Prostate gland (tissue), 2 donors: ENCODE measurements at places on chromosomes 16 and 17. TPM values are rescaled to one million over a fixed set of nuclear protein-coding genes. Genes with fewer than 3 reads are reported as not detected.

DNA sequence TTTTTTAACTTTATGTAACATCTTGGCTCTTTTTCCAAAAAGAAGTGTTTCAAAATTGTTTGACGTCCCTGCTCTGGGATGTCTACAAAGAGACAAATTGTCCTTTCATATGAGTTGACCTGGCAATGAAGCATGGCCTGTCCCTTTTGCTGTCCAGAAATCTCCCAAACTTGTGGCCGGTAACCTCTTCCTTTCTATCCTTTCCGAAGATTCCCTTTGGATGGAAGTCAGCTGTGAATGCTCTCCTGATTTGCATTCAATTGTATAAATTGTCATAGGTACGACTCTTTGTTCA, 40.9 kb upstream of the FAM20A start:
- H3K4me3 ChIP-seq, result no peak overlapping the region
- H3K4me1 ChIP-seq, result no peaks in the 10 kb centered on the region
- H3K27ac ChIP-seq, result no peak overlapping the region
- H3K27me3 ChIP-seq, result peaks cover 3% of the 10 kb centered on the region
- no peak for DNase-seq

PRCD gene
- total RNA-seq, result 0.85 TPM

GRCh38 chr16:30805370-30806169, 18.6 kb upstream of the ZNF629 start:
- peaks cover 7% of the 10 kb centered on the region for H3K4me1 ChIP-seq
- H3K27me3 ChIP-seq, result no peaks in the 10 kb centered on the region
- peak; percentile 83 for DNase-seq
- peak overlapping the region; percentile 87 for H3K27ac ChIP-seq
- H3K36me3 ChIP-seq, result no peaks in the 10 kb centered on the region

GRCh38 chr16:2204416-2205103, 694 bp upstream of the MLST8 start:
- no peaks in the 10 kb centered on the region for H3K27me3 ChIP-seq
- no peak for DNase-seq
- H3K36me3 ChIP-seq, result no peaks in the 10 kb centered on the region
- peak overlapping the region; percentile 83 for H3K4me3 ChIP-seq

HS3ST4 gene
- 1.0 TPM for total RNA-seq

DNA sequence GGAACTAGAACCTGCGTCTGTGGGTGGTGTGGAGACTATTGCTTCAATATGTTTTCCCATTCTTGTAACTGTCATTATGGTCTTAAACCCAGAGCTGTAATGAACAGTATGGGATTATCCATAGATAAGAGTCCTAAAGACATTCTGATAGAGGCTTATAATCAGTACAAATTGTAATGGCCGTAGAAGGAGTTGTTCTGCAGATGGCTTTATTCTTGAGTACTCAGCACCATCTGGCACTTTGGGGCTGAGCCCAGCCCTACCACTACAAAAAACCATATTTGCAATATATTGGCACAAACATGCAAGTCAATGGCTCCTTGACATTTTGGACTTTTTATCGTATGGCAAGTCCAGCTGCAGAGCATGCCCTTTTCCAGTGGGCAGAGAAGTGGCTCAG, 150.0 kb downstream of the HS3ST4 start:
- no peaks in the 10 kb centered on the region for H3K4me1 ChIP-seq
- no peak overlapping the region for H3K4me3 ChIP-seq
- H3K36me3 ChIP-seq, result no peaks in the 10 kb centered on the region
- no peak for DNase-seq

DNA sequence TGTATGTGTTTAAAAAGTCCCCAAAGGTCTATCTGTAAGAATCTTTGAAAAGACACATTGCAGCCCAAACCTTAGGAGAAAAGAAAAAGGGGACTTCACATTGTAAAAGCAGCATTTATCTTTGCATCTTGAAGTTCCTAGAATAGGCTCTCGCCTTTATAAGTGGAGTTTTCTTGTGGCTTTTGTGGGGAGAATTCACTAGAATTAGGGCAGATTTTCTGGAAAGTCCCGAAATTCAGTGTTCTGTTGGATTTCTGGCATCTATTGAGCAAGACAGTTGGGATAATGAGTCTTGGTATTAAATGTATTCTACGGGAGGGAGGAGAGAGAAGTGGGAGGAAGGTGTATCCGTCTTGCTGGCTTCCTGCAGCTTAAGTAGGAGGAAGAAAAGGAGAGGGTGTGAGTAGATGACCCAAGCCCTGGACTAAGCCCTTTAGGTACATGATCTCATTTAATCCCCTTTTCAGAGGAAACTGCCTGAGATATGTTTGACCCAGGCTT, 62.6 kb downstream of the PRKCA start:
- no peak overlapping the region for H3K4me3 ChIP-seq
- H3K36me3 ChIP-seq, result no peaks in the 10 kb centered on the region
- no peaks in the 10 kb centered on the region for H3K27me3 ChIP-seq
- no peaks in the 10 kb centered on the region for H3K4me1 ChIP-seq
- no peak for DNase-seq

RAB34 gene
- 165 TPM for total RNA-seq

GRCh38 chr17:16304830-16305229, 48.4 kb downstream of the CENPV start:
- H3K4me3 ChIP-seq, result no peak overlapping the region
- no peaks in the 10 kb centered on the region for H3K27me3 ChIP-seq
- DNase-seq, result no peak
- no peaks in the 10 kb centered on the region for H3K36me3 ChIP-seq
- H3K27ac ChIP-seq, result no peak overlapping the region
- H3K4me1 ChIP-seq, result no peaks in the 10 kb centered on the region

DNA sequence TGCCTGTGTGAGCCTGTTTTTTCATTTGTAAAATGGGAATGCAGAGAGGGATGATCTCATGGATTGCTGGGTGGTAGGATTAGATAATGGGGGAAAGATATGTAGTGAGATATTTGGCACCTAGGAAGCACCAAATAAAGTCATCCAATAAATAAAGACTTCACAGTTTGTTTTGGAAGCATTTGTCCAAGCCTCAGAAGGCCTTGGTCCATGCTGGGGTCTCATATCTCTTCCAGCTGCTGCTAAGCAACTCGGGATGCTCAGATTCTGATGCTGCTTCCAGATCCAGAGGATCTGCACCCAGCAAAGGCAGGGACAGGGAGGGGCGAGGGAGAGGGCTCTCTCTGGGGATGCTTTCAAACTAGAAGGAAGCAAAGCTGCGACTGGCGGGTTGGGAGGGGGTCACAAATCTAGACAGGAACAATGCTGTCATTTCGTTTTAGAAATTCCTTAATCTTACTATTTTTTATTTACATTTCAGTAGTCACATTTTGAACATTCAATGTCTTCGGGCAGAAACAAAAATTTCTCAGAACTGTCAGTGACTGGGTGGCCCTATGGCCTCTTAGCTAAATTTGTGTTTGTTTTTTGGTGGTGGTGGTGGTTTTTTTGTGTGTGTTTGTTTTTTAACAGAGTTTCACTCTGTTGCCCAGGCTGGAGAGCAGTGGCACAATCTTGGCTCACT, 114.9 kb upstream of the CDH5 start:
- H3K36me3 ChIP-seq, result no peaks in the 10 kb centered on the region
- H3K4me1 ChIP-seq, result no peaks in the 10 kb centered on the region
- H3K4me3 ChIP-seq, result no peak overlapping the region
- no peak for DNase-seq

GRCh38 chr16:9357829-9358228, 266.4 kb downstream of the HAPSTR1 start:
- H3K4me3 ChIP-seq, result no peak overlapping the region
- H3K27ac ChIP-seq, result no peak overlapping the region
- no peaks in the 10 kb centered on the region for H3K36me3 ChIP-seq
- no peaks in the 10 kb centered on the region for H3K4me1 ChIP-seq
- no peaks in the 10 kb centered on the region for H3K27me3 ChIP-seq

GRCh38 chr16:8675183-8676159, 1.1 kb downstream of the ABAT start:
- H3K36me3 ChIP-seq, result no peaks in the 10 kb centered on the region
- peak overlapping the region; percentile 73 for H3K4me3 ChIP-seq
- no peaks in the 10 kb centered on the region for H3K27me3 ChIP-seq
- no peak for DNase-seq
- H3K4me1 ChIP-seq, result no peaks in the 10 kb centered on the region

GAST gene
- total RNA-seq, result not detected

GRCh38 chr17:67281053-67281452, 36.1 kb upstream of the HELZ start:
- no peaks in the 10 kb centered on the region for H3K27me3 ChIP-seq
- H3K27ac ChIP-seq, result no peak overlapping the region
- no peak for DNase-seq

- peaks cover 8% of the 10 kb centered on the region for H3K4me1 ChIP-seq
- no peaks in the 10 kb centered on the region for H3K27me3 ChIP-seq
- H3K4me3 ChIP-seq, result no peak overlapping the region
- peaks cover 11% of the 10 kb centered on the region for H3K36me3 ChIP-seq
These were observed 5.9 kb downstream of the TELO2 start for GRCh38 chr16:1498899-1499676.

DNA sequence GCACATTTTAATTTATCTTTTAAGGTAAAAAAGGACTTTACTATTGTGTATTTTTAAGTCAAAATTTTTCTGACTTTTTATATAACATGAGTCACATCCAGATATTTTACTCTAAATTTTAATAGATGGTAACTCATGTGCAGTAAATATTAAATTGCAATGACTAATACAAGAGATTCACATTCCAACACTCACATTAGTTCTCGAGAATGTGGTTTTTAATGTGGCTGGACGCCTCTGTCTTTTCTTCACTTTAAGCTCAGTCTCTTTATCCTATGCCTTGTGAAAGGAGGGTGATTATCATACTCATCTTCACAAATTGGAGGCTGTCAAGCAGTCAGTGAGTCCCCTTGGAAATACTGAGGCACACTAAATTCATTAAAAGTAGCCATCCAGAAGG, 315.6 kb downstream of the HS3ST3B1 start:
- H3K27ac ChIP-seq, result no peak overlapping the region
- DNase-seq, result no peak
- H3K27me3 ChIP-seq, result no peaks in the 10 kb centered on the region
- no peak overlapping the region for H3K4me3 ChIP-seq
- H3K4me1 ChIP-seq, result no peaks in the 10 kb centered on the region
- H3K36me3 ChIP-seq, result no peaks in the 10 kb centered on the region

DNA sequence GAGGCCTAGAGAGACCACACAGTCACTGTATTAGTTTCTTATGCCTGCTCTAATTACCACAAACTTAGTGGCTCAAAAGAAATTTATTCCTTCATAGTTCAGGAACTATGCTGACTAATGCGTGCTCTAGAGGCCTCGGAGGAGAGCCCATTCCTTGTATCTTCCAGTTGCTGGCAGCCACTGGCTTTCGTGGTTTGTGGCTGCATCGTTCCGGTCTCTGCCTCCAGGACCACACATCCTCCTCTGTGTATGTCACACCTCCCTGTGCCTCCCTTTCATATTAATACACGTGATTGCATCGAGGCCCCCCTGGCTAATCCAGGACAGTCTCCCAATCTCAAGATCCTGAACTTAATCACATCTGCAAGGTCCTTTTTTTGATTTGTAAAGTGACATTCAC, 16.9 kb upstream of the MYLK3 start:
- no peak overlapping the region for H3K4me3 ChIP-seq
- no peak overlapping the region for H3K27ac ChIP-seq
- H3K4me1 ChIP-seq, result no peaks in the 10 kb centered on the region
- H3K27me3 ChIP-seq, result no peaks in the 10 kb centered on the region

SERPINF2 gene
- 56.1 TPM for total RNA-seq

DNA sequence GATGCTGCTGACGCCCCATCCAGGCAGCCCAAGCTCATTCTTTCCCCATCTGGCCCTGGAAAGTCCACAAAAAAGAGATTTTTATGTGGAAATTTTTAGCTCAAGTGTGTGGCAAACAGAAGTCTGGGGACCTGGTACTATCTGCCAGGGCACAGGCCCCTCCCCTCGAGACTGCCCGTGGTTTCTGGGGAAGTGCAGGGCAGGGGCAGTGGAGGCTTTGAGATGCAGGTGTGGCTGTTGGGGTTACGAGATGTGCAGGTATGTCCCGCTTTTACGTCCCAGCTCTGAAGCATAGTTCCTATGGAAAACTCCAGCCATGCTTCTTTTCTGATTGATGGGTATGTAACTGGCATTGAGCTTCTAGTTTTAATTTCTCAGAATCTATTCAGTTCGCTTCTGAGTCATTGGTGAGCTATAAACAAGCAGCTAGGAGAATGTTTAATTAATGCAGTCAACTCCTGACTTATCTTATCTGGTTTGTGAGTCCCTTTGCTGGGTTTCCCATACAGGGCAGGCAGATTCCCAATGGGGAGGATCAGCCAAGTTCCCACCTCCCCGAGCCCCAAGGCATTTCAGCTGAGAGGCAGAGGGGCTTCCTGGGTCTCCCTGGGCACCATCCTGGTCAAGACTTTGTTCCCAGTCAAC, 16.2 kb downstream of the TBX4 start:
- no peaks in the 10 kb centered on the region for H3K4me1 ChIP-seq
- H3K4me3 ChIP-seq, result no peak overlapping the region
- H3K36me3 ChIP-seq, result no peaks in the 10 kb centered on the region
- no peak for DNase-seq
